ENCODE measurements at places on chromosomes 2 and 18.

DNA sequence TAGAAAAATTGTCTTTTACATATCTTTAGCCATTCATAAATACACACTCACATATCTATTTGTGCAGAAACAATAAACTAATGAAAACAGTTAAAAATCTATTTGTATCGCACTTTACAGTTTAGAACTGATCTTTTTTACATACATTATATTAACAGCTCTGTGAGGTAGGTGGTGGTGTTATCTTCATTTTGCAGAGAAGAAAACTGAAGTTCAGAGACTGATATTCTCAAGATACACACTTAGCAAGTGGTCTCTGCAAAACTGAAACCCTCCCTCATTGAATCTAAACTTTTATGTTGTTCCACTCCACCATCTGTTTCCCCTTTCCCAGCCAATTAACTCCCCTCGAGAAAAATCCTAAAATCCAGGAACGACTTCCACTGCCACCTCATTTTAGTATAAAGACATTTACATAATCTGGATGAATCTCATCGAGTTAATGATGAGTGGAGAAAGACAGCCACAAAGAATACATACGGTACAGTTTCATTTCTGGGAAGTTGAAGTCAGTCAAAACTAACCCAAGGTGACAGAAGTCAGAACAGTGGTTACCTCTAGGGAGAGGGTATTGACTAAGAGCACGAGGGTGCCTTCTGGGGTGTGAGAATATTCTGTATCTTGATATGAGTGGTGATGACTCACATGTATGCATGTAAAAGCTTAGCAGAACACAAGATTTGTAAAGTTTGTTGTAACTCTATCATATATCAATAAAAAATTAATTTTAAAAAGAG is 524.2 kb upstream of the TCF4 start:
- no peak for DNase-seq

DNA sequence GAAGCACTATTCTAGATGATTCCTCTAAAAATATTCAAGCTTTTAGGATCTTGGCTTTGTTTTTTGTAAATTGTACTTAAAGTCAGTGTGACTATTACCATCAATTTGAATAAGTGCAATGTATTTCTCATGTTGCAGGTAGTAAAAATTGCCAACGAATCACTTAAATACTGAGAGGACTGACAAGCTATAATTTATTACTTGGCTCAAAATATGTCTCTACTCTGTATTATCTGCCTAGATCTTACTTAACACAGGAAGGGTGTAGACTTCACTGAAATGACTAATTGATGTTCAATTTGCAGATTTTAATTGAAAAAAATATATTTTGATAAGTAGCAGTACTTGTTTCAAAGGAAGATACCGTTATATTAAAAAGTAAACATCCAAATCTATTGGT is 202.3 kb downstream of the SLC8A1 start:
- DNase-seq = no peak

GRCh38 chr2:239745386-239746227 is 279.5 kb downstream of the NDUFA10 start:
- no peak for DNase-seq

DNA sequence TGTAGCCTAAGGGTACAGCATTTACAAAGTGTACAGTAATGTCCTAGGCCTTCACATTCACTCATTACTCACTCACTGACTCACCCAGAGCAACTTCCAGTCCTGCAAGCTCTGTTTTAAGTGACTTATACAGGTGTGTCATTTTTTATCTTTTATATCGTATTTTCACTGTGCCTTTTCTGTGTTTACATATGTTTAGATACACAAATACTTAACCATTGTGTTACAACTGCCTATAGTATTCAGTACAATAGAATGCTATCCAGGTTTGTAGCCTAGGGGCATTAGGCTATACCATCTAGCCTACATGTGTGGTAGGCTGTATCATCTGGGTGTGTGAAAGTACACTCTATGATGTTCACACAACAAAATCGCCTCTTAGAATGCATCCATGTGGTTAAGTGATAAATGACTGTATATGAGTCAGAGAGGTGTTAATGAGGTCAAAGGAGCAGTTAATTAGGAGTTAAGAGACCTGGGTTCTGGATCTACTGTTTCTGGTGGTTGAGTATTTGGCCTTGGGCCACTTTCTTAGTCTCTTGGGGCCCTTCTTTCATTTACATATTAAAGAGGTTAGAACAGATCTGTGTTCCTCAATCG is 149.1 kb downstream of the GREB1L start:
- DNase-seq = no peak

- no peak for DNase-seq
Measured at GRCh38 chr2:112084689-112085374, 29.8 kb downstream of the TMEM87B start.

DNA sequence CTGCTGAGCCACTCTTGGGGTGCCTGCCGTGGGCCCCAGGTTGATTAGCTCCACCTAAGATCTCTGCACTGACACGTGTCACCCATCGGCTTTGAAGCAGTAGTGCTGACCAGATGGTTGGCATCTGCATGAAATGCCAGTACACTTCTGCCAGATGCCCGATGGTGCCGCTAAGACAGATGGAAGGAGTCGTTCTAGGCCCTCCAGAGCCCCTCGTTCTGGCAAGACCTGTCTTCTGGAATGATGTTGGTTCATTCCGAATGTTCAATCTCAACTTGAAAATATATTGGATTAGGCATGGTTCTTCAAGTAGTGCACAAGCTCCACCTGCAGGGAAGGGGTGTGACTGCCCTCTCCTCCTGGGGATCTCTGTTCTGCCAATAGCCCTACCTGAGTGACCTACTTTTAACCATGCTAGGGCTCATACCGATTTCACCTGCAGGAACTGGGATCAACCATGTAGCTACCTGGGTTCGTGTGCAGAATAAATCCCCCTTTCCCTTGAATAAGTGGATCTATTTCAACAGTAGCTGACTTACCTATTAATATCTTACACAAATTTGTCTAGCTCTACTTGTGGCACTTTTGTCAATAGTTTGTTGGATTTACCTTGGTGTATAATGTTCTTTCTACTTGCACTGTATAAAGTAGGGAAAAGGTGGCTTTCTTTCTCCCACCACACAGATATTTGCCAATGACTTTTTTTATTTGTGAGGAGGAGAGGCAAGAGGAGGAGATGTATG is 342.6 kb downstream of the CTNNA2 start:
- no peak for DNase-seq

- no peak for DNase-seq
Measured at GRCh38 chr18:23814991-23815614, 125.8 kb downstream of the LAMA3 start.

DNA sequence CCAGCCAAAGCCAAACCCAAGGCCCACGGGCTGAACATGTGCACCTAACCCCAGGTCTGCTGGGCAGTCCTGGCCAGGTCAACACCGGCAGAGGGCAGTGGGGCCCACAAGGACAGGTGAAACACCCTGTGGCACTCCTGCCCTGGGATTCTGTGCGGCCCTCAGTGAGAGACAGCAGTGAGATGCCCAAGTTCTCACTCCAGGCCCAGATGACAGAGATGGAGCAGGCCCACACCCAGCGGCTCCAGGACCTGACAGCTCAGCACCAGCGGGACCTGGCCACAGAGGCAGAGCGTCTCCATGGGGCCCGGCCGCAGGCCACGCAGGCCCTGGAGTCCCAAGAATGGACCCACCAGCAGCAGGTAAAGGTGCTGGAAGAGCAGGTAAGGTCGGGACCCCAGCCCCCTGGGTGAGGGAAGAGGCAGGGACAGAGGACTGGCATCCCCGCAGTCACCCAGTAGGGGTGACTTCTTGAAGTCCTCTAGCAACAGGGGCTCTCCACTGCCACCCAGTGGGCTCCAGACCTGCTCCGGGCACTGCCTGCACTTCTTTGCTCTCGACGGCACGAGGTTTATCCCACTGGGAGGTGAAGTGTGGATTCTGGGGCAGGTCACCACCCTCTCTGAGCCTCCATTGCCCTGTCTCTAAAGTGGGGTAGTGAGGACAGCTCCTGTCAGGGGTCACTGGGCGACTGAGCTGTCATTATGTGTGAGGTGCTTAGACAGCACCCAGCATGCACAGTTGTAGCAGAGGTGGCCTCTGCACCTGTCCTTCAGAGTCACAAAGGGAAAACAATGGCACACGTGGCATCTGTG is 8.8 kb upstream of the SNED1 start:
- no peak for DNase-seq

GRCh38 chr2:355773-356172 is 67.9 kb upstream of the ALKAL2 start:
- no peak for DNase-seq

GRCh38 chr2:241593271-241593670 is 34.7 kb downstream of the BOK start:
- no peak for DNase-seq

- DNase-seq = peak; percentile 69
Measured at GRCh38 chr2:195532628-195533271, 124.3 kb upstream of the SLC39A10 start.

GRCh38 chr18:52325997-52326396 is 14.0 kb upstream of the DCC start:
- DNase-seq = no peak

- no peak for DNase-seq
Measured at GRCh38 chr2:216584112-216584511, 49.1 kb upstream of the IGFBP2 start.

- DNase-seq = no peak
Measured at GRCh38 chr2:85330839-85331636, 3.2 kb upstream of the TGOLN2 start.

GRCh38 chr2:174635015-174635593 is 37.5 kb upstream of the WIPF1 start:
- DNase-seq = peak; percentile 20

DNA sequence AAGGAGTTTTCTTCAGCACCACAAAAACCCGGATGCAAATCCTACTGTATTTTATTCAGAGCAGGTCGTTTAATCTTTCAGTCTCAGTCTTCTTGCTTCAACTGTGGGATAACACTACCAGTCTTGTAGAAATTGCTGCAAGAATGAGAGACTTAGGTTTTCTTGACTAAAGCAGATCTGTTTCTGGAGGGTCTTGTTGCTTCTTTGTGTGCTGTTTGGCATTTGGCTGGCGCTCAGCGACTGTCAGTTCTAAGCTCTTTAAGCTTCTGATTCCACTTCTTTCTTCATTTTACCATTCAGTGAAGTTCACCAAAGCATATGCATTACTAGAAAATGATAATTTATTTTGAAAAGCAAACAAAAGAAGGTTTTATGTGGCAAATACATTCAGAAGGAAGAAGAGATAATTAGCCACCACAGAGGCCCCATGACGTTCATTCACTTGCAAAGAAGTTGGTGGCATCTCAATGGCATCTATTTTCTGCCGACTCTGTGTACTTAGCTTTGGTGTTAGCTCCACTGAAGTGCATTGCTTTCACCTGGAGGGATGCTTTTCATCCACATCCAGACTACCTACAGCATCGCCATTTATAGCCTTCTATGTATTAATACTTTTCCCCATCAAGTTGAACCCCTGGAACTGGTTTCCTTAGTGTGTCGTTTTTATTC is 53.7 kb downstream of the TRIB2 start:
- no peak for DNase-seq

- no peak for DNase-seq
Measured at GRCh38 chr2:182321096-182321495, 105.7 kb downstream of the PDE1A start.

DNA sequence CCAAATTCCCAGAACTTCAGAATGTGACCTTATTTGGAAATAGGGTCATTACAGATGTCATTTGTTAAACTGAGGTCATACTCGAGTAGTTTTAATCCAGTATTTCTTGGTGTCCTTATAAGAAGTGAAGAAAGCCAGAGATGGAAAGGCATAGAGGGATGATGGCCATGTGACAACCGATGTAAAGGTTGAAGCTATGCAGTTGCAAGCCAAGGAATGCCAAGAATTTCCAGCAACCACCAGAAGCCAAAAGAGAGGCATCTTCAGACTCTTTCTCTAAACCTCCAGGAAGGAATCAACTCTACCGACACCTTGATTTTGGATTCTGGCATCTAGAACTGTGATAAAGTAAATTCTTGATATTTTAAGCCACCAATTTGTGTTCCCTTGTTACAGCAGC is 242.2 kb downstream of the CDH20 start:
- no peak for DNase-seq

DNA sequence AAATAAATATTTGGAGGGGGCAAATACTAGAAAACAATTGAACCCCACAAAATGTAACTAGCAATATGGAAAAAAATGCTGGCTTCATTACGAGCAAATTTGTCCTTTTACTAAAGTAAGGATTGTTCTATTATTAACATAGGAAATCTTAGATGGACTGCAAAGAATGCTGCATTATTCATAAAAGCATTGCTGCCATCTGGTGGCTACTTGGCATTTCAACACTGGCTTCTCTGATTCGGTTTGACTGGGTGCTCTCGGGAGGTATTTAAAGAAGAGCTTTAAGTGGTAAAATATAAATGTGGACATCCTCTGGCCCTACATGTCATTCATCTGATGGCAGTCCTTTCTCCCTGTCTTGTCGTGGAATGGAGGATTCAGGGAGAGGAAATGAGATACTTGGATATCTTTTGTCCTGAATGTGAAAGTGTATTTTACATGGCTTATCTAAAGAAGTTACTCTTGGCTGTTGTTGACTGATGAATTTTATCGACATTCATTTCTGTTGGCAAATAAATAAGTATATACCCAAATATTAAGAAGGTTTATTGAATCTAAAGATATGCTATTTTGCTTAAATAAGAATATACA is 130.2 kb downstream of the ARHGAP15 start:
- DNase-seq = peak; percentile 84

GRCh38 chr2:71811726-71812125 is 335.9 kb downstream of the CYP26B1 start:
- DNase-seq = no peak

- no peak for DNase-seq
Measured at GRCh38 chr2:236541008-236541562, 28.5 kb upstream of the ACKR3 start.

DNA sequence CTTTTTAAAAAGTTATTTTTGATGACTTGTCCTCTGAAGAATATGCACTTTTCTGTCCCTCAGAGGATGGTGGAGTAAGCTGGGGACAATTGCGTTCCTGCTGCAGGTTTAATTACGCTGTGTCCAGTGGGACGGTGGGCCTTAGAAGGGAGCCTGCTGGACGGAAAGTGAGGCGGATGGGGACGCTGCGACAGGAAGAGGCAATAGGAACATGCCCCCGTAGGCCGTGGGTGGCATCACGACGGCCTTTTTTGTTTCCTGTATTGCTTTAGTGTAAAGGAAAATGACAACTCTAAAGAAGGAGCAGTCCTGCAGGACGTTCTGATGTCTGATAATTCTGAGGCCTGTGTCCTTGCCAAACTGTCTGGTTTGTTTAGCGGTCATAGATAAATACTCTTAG is 121.6 kb downstream of the NFATC1 start:
- DNase-seq = no peak

GRCh38 chr18:9418047-9418690 is 57.1 kb upstream of the RALBP1 start:
- DNase-seq = no peak

DNA sequence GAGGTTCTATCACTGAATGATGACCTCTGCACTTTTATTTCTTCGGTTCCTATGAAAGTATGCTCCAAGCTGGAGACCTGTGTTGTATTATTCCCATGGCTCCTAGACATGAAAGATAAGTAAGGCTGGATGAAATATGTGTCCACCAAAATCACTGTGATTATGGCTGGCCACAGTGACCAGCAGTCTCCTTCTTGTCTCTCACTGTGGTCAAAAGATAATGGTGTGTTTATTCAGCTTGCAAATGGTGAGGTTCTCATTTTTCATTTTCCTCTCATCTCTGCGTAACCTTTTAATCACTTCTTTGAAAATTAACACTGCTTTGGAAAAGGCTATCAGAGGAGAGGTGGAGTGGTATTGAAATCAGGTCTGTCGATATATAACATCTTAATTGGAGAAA is 107.8 kb upstream of the DAPL1 start:
- no peak for DNase-seq

- no peak for DNase-seq
Measured at GRCh38 chr18:52845036-52845435, 505.0 kb downstream of the DCC start.

- no peak for DNase-seq
Measured at GRCh38 chr2:126221506-126221905, 434.5 kb upstream of the GYPC start.

All from DND-41 (cell line).